ENCODE measurements at places on chromosomes 13 and 19.

DNA sequence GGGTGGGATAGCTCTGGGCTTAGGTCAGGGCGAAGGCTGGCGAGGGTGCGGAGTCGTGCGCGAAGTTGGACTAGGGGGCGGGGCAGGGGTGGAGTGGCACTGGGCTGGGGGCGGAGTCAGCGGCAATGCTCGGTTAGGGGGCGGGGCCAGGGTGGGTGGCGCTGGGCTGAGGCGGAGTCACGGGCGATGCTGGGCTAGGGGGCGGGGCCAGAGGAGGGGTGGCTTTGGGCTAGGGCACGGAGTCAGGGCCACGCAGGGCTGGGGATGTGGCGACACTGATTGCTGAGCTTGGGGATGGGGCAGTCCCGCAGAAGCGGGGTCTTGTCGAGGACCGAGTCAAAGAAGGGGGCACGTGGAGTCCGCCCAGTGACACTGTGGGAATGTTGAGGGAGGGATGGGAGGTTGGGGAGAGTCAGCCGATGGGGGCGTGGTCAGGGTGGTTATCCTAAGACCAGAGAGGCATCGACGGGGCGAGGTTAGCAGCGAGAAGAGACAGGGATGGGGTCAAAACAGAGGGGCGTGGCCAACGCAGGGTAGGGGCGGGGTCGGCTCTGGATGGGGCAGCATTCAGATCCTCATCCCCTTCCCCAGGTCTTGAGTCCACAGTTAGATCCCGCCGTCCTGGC, 8.7 kb downstream of the HOMER3 start:
- peak; percentile 61 for DNase-seq

GRCh38 chr19:4368128-4368820, 24.9 kb downstream of the MPND start:
- no peak for DNase-seq

- DNase-seq, result no peak
Observed at GRCh38 chr13:26914624-26915023, 154.0 kb upstream of the GPR12 start.

- DNase-seq, result no peak
Observed at GRCh38 chr13:20519875-20520274, 5.8 kb downstream of the CRYL1 start.

GRCh38 chr19:5718037-5718578, 1.8 kb downstream of the LONP1 start:
- DNase-seq, result no peak

DNA sequence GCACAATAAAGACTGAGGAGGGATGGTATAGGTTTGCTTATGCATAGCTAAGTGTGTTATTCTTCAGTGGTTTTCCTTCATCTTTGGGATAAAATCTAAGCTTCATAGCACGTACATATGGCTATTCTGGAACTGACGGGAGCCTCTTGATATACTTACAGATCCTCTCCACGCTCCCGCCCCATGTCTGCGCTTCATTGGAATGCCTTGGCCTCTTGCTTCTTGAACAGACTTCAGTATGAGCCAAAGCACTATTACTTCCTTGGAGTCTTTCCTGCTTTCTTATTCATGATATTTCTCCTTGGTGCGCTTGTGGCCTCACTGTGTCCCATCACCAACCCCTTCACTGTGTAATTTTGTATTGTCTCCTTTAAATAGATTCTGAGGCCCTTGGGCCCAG, 111.1 kb upstream of the RNF113B start:
- no peak for DNase-seq

GRCh38 chr19:2517881-2518601, 42.1 kb downstream of the GADD45B start:
- no peak for DNase-seq

DNA sequence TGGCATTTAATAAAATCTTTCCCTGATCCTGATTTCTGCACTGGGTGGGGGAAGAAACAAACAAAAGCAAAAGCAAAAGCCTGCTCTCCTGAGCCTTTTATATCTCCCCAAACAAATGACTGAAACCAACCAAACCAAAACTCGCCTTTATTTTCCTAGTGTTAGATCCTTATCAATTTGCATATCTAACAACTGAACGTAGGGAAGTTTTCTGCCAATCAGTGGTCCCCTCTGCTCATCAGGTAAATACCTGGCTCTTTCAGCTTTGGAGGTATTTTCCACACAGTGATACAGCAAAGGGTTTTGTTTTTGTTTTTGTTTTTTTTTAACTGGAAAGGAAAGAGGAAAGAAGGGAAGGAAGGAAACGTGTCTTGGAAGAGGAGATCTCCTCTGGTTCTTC, 3.3 kb downstream of the AMER2 start:
- DNase-seq, result no peak

DNA sequence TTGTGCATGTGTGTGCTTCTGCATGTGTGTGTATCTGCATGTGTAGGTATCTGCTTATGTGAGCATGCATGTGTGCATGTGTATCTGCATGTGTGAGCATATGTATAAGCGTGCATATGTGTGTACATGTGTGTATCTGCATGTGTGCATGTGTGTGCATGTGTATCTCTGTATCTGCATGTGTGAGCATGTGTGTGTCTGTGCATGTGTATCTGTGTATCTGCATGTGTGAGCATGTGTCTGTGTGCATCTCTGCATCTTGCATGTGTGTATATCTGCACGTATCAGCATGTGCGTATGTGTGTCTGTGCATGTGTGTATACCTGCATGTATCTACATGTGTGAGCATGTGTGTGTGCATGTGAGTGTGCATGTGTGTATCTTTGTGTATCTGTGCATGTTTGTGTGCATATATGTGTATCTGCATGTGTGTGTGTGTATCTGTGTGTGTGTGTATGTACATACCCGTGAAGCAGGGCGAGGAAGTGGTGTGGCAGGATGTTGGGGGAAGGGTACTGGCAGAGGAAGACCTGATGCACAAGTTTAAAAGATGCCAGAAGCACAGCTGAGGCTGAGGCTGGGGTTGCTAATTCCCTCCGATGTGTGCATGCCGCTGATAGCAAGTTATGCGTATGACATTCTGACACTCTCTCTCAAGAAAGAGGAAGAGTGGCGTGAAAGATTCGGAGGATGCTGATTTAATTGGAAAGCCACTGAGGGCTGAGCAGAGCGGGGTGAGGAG, 64.2 kb downstream of the TEX29 start:
- DNase-seq, result no peak

GRCh38 chr13:74575729-74576125, 441.5 kb upstream of the KLF12 start:
- DNase-seq, result peak; percentile 2

GRCh38 chr13:41418027-41418426, 39.3 kb upstream of the RGCC start:
- DNase-seq, result no peak

DNA sequence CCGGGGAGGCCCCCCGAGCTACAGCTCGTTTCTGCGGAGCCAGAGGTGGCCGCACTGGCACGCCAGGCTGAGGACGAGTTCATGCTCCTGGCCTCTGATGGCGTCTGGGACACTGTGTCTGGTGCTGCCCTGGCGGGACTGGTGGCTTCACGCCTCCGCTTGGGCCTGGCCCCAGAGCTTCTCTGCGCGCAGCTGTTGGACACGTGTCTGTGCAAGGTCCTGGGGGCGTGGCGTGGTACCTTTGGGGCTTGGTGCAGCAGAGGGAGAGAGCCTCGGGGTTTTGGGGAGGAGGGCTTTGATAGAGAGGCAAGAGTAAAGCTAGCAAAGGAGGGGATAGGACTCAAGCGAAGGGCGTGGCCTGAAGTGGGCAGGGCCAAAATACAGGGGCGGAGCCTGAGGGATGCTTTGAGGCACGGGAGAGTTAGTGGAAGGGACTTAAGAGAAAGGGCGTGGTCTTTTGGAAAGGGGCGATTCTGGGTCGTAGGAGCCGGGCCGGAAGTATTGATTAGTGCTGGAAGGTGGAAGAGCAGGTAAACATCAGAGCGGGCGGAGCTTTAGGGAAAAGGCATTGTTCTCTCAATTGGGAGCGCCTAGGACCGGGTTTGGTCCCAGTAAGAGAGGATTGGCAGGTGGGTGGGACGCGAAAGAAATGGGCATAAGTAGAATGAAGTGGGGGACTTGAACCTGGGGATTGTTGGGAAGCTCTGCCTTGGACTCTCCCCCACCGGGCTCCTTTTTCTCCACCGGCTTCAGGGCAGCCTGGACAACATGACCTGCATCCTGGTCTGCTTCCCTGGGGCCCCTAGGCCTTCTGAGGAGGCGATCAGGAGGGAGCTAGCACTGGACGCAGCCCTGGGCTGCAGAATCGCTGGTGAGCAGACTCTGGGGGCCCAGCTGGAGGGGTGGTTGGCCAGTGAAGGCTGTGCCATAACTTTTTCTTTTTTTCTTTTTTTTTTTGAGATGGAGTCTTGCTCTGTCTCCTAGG, 1.2 kb downstream of the PPM1N start:
- no peak for DNase-seq

- no peak for DNase-seq
Observed at GRCh38 chr13:28566283-28566682, 71.4 kb upstream of the FLT1 start.

GRCh38 chr13:100203696-100204367, 114.9 kb downstream of the PCCA start:
- DNase-seq, result no peak

GRCh38 chr19:5075597-5075996, 106.7 kb downstream of the KDM4B start:
- no peak for DNase-seq

DNA sequence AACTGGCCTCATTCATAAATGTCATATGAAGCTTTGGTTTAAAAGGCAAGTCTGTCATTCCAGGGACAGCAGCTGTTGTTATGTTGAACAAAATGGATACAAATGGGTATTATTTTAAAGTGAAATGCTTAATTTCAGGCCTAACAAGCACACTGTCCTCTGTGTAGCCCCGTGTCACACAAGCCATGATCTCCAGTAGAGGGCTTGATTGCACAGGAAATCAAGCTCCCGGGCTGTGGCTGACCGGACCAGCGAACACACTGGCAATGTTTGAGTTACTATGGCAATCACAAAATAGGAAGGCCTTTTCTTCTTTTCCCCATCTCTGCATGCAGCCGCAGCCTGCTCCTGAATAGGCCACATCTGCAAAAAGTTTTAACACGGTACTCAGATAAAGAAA, 64.0 kb upstream of the GSX1 start:
- no peak for DNase-seq

- DNase-seq, result no peak
Observed at GRCh38 chr13:47816831-47817230, 184.2 kb downstream of the SUCLA2 start.

GRCh38 chr13:20185366-20186056, 7.2 kb downstream of the GJB2 start:
- DNase-seq, result no peak

DNA sequence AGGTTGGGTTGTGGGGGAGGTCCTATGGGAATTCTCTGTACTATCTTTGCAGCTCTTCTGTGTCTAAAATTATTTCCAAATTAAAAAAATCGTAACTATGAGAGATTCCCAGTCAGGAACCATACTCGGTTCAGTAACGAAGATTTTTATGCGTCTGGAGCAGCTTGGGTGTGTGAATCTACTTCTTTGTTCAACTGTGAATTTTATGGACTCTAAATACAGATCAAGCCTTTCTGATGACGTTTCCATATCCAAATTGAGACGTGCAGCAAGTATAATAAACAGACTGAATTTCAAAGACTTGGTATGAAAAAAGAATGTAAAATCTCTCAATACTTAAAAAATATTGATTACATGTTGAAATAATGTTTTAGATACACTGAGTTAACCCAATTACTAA, 30.9 kb downstream of the MLLT1 start:
- DNase-seq, result no peak

GRCh38 chr19:6739390-6739882, at the start of gene TRIP10:
TRIP10 (plus strand) TSS chr19:6739680; CDS start chr19:6739762, 82 bp downstream.
- peak; percentile 69 for DNase-seq

DNA sequence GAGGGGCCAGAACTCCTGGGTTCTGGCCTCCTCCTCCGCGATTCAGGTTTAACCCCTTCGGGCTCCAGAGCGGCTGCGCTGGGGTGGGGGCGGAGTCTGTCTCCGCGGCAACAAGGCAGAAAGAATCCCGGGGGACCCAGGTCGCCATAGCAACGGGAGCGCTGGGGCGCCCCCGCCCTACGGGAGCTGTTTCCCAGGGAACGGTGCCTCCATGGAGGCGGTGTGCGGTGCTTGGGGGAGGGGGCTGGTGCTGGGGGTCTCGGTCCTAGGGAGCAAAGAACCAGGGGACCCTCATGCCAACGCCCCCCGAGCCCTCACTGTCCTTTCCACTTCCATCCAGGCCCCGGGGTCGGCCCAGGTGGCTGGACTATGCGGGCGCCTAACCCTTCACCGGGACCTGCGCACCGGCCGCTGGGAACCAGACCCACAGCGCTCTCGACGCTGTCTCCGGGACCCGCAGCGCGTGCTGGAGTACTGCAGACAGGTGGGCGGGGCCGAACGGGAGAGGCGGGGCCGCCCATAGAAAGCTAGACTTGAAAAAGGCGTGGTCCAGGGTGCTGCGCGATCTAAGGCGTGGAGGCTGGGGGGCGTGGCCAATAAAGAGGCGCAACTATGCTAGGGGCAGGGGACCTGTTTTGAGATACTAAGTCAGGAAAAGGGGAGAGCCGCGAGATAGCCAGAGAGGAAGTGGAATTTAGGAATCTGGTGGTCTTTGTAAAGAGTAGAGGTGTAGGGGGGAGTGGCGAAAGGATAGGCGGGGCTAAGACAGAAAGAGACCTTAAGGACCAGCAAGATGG, 1.2 kb downstream of the APLP1 start:
- DNase-seq, result peak; percentile 50

DNA sequence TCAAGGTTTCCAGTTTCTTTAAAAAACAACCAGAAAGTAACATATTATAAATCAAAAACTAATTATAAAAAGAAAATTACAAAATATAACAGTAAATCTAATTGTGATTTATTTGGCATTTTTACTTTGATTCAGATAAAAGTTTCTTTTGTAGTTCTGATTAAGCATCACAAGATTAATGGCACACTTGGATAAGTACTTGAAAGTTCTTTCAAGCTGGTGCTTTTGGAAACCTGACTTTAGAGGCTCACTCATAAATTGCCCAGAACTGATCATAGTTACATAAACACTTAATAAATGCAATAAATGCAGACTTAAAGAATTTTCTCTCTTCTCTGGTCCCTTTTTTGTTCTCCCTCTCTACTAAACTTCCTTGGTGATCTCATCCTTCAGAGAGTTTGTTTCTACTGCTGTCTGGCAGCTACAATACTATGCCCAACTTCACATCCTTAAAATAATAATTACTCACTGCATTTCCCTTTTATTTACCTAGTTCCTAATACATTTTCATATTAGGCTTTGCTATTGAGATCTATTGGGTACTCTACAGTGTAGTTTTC, 1417.0 kb downstream of the EFNB2 start:
- DNase-seq, result no peak

GRCh38 chr13:47594833-47595232, 406.2 kb downstream of the SUCLA2 start:
- no peak for DNase-seq

DNA sequence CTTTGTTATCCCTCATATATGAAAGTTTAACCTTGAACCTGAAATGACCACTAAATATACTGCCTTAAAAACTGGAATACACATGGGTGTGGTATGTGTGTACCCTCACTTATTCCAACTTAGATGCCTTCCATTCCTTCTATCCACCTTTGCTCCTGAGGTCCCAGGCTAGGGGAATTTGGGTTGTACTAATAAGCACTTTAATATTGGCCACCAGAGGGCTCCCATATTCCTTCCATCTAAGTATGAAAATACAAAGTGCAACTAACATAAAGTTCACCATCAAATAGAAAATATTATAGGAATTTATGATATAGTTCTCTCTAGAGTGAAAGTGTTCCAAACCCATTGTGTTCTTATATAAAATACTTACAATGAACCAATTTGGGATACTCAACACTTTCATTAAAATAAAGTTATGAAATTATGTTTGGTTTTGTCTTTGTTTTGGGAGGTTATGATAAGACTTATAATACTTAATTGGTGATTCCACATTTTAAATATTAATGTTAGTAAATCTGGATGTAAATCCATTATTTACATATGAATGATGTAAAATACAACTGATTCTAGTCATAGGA, 62.3 kb downstream of the ITGBL1 start:
- no peak for DNase-seq
